ENCODE measurements at places on chromosomes 11 and 22. TPM values are rescaled to one million over a fixed set of nuclear protein-coding genes. Genes with fewer than 3 reads are reported as not detected.

The RIMBP3B gene
- total RNA-seq: 0.09 TPM

The SYCE3 gene
- 0.96 TPM for total RNA-seq

The POU2F3 gene
- total RNA-seq: not detected

The DEFB131B gene
- not detected for total RNA-seq

The LRRC55 gene
- total RNA-seq: not detected

The SLC5A4 gene
- total RNA-seq: not detected

The USH1C gene
- total RNA-seq: not detected

The EHF gene
- 0.07 TPM for total RNA-seq

The SLC25A22 gene
- 54.7 TPM for total RNA-seq

The RGL4 gene
- total RNA-seq: 15.5 TPM

The OR52E8 gene
- total RNA-seq: not detected

The LRP4 gene
- 0.16 TPM for total RNA-seq

The TOP3B gene
- total RNA-seq: 46.6 TPM

The KDM4E gene
- not detected for total RNA-seq

The IL10RA gene
- 260 TPM for total RNA-seq

The MS4A15 gene
- total RNA-seq: not detected

The HSPB2 gene
- not detected for total RNA-seq

The BLID gene
- not detected for total RNA-seq

The OR6T1 gene
- total RNA-seq: not detected
